ENCODE measurements at places on chromosomes 16 and 17.
A peak's percentile ranks its signal among the peaks of the same experiment; 100 is the strongest.

DNA sequence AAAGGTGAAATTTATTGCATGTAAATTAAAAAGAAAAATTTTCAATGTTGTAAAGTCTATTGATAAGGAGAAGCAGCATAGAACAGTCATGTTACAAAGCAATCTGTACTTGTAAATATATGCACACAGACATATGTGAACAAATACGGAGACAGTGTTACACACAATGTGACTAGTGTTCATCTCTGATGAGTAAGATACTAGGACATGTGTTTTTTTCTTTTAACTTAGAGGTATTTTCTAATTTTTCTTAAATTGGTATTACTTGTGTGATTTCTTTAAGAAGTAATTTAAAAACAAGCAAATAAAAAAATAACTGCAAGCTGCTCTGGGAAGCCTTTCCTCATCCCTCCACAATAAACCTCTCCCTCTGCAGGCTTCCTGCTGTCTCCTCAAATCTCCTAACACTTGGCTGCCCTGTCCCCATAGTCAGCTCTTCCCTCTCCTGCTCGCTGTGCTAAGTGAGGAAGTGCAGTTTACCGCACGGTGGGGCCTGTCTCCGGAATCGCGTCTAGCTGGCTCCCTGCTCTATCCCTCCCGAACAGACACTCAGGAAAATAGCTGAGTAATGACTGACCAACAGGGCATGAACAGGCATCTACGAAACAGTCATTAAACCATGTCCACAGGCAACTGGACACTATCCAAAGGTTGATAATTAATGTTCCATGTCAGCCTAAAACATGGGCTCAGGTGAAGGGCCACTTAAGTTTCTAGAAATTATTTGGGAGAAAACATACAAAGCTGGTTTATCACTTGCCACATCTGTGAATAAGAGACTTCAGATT lies 35.9 kb downstream of the CMTM4 start:
- DNase-seq = peak; percentile 87

DNA sequence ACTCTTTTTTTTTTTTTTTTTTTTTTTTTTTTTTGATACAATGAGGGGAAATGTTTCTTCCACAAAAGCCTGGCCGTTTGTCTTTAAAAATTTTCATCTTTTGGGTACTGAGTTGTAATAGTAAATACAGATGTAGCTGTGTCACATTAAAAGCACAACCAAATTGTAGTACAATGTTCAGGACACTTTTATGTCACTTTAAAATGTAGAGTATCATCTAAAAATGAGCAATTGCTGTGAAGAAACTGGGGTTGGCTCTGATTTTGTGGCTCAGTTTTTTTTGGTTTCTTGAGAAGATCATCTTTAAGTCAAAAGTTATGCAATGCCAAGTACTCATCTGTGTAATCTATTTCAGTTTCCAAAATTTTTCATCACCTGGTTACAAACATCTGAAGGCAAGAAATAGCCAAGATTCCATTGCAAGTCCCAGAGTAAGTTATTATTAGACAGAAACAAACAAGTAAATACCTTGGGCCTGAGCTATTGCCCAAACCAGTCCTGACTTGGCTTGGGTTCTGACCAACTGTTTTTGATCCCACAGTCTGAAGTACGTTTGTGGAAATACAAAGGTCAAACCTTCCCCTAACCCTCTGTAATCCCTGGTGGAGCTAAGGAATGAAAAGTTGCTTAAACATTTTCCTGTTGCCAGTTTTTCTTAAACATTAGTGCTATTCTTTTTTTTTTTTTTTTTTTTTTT lies 717.2 kb downstream of the WWOX start:
- no peak for DNase-seq

DNA sequence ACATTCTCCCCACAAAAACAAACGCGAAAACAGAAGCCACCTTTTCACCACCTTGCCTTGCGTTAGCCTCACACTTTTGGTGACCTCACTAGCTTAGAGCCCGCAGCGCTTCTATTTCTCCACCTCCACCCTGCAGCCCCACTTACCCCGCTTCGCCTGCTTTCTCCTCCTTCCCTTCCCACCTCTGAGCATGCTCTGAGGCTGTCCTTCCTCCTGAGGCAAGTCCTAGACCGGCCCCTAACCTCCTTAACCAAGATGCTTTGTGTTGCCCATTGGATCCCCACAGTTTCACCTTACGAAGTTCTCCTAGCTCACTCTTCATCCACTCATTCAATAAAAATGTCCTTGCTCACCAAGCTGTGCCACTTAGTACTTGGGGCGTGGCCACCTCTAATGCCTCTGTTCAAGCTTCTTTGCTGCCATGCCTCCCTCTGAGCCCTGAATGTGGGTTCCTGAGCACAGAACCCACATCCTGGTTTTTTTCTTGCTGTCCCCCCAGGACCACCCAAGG lies 1.3 kb downstream of the GNGT2 start:
- DNase-seq = no peak

DNA sequence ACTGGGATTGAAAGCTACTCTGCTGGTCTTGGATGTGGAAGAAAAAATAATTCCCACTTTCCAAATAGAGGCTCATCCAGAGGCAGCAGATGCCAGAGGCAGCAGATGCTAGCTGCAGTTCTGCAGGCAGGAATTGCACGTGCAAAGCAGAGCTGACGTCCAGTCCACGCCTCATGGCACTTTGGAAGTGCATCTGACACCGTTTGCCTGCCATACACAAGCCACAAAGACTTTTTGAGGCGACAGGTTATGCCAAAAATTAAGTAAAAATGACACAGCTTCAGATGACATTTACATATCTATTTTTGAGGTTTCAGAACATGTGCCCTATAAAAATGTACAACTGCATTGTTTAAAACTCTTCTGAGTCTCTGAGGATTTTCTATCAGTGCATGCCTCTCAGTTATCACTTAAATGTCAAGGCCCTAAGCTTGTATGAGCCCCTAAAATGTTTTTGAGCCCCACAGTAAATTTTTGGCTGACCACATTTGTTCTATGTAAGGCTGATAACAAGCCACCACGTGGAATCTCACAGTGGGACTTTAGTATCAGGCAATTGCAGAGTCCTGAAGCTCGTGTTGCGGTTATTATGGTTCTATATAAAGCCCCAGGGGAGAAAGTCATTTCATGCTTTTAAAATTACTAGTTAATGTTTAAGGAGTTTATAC lies 239.2 kb downstream of the PRKCA start:
- peak; percentile 49 for DNase-seq

DNA sequence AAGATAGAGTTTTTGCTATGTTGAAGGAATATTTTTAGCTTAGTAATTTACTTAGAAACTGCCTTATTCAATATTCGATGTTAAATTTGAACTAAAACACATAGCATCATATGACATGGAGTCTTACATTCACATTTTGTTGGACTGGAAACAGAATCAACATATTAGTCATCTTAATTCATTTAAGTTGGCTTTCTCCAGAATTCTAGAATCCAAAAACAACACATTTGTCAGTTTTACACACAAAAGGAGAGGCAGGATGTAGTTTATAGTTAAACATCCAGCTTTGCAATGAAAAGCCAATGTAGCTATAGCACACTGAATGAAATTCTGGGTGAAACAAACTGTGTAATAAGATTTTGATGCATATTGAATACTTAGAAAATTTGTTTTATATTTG lies 43.3 kb downstream of the WWOX start:
- peak; percentile 26 for DNase-seq

DNA sequence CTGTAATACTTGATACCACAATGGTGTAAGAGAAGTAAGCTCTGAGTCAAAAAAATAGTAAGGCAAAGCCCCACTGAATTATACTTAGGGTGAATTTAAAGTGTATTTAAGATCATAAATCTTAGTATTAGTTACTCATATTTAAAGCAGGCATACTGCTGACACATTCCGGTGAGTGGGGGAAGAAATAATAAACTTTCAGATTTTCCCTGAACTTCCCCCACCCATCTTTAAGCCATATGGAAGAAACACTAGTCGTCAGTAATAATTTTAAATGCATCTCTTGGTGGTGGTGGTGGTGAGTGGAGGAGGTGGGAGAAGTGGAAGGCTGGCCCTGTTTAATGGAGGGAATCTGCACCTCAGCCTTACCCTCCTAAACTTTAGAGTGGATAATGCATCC lies 20.5 kb downstream of the MPHOSPH6 start:
- DNase-seq = no peak

GRCh38 chr16:67856927-67857546 lies 9.5 kb upstream of the CENPT start:
- DNase-seq = no peak

- DNase-seq = no peak
Measured at GRCh38 chr16:6125483-6126259, 1028.1 kb upstream of the EEF2KMT start.

- no peak for DNase-seq
Measured at GRCh38 chr17:8710813-8711212, 33.8 kb downstream of the CCDC42 start.

- DNase-seq = no peak
Measured at GRCh38 chr17:9028202-9028987, 7.1 kb downstream of the NTN1 start.

DNA sequence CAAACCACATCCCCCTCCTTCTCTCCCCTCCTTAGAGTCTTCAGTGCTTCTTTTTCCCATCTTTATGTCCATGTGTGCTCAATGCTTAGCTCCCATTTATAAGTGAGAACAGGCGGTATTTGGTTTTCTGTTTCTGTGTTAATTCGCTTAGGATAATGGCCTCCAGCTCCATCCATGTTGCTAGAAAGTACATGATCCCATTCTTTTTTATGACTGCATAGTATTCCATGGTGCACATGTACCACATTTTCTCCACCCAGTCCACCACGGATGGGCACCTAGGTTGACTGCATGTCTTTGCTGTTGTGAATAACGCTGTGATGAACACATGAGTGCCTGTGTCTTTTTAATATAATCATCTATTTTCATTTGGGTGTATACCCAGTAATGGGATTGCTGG lies 44.3 kb downstream of the SLC39A11 start:
- DNase-seq = no peak

GRCh38 chr17:64418506-64419339 lies 28.1 kb upstream of the PECAM1 start:
- peak; percentile 88 for DNase-seq

GRCh38 chr16:19837984-19838707 lies 46.5 kb downstream of the GPRC5B start:
- no peak for DNase-seq

DNA sequence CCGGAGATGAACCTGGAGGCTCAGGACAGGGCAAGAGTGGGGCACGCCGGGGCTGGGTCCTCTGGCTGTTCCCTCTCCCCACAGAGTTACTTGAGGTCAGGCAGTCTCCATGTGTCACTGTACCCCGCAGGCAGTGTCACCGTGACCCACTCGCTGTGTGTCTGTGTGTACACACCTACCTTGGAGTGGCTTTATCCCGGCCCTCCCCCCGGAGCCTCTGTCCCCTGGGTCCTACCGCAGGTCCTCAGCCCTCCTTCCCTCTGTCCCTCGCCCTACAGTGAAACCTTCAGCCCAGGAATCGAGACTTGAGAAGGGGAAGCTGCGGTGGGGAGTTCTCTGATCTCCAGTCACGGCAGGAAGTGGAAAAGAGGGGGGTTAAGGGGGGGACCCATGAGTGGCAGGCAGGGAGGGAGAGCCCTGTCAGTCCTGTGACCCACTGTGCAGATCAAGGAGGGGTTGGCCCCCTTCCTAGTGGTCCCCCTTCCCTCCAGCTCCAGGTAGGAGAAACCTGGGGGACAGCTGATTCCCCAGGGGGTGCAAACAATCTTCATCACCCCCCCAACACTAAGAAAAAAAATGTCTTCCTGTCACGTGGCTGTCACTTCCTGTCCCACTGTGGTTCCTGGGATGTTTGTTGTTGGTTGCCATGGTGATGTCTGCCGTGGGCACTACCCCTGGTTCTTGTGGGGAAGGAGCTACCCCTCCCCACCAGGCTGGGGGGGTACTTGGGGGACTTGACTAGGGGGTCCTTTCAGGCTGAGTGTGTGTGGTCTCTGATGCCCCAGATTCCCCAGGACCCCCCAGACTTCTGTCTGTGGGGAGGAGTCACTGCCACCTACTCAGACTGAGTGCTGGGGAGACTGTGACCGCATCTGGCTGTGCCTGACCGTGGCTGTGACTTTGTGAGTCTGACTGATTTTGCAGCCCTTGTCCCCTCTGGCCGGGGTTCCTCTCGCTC lies 13.7 kb downstream of the RARA start:
- peak; percentile 93 for DNase-seq

DNA sequence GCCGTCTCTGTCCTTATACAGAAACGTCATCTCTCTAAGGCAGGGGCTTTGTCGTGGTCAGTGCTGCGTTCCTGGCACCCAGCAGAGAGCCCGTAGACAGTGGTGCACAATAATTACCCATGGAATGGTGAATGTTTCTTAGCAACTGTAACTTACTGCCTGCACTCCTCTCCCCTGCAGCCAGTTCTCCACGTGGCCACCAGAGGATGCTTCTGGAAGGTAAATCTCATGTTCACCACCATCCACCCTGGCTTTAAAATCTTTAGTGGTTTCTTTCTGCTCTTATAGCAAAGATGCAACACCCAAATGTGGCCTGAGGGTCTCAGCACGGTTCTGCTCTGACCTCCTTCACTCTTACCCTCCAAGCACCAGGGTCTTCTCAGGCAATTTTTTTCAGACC lies 150.8 kb downstream of the GRIN2A start:
- DNase-seq = no peak

DNA sequence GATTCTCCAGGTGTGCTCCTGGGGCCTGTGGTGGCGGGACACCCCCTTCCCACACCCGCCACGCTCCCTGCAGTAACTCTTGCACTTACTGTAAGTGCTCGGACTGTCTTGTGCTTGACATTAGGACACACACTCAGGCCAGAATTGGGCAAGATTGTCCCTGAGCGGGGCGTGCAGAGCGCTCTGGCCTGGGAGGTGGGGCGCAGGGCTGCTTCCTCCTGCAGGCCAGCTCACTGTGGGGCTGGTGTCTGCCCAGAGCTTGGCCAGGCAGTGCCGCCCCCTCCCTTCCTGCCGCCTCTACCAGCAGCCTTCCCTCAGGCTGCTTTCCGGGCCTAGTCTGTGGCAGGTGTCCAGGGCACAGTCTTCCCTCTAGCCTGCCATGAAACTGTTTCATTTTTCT lies 6.1 kb upstream of the ATP6V0C start:
- no peak for DNase-seq

DNA sequence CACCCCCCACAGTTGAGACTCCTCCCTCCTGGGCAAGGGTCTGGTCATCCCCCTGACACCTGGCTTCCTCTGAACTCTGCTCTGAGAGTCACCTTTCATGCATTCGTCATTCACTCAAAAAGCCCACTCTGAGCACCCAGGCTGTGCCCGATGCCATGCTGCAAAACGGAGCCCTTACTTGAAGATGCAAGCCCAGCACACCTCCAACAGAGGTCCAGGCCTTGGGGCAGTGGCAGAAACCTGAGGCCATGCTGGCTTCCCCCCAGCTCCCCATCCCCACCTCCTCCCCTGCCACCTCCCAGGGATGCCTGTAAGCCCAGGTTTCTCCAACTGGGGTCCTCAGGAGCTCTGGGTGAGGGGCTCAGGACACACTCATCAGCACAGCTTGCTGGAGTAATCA lies 67.7 kb upstream of the TNRC6C start:
- no peak for DNase-seq
